A549 treated with ZK216348 at 1 μM for 4 hours (cell line): ENCODE measurements at places on chromosomes 7 and 10. TPM values are rescaled to one million over a fixed set of nuclear protein-coding genes. Genes with fewer than 3 reads are reported as not detected.

Gene ARHGAP21
- total RNA-seq: 37.5 to 57.5 TPM (median 48.9 TPM) in 5 replicates

Gene PTF1A
- total RNA-seq: not detected in 5 replicates

Gene CYP2C19
- not detected in 5 replicates for total RNA-seq

Gene TYSND1
- total RNA-seq: 10.0 to 19.9 TPM (median 19.8 TPM) in 5 replicates

Gene CYP3A7
- total RNA-seq: not detected in 5 replicates

Gene SLC13A1
- total RNA-seq: not detected in 5 replicates

Gene CAMK2B
- total RNA-seq: 0.08 to 0.36 TPM (median 0.21 TPM) in 5 replicates
